GM03348 (cell line): ENCODE measurements at places on chromosomes 4 and X.

DNA sequence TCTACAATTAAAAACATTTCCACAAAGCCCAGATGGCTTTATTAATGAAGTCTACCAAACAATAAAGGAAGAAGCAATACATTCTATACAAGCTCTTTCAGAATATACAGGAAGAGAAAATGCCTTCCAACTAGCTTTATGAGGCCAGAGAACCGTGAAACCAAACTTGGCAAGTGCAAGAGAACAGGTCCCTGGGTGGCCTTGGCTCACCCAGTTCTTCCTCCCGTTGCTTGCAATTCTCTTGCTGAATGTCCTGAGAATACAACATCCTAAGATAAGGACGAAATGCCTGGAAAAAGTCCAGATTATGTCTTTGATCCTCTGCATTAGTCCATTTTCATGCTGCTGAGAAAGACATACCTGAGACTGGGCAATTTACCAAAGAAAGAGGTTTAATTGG lies 204.9 kb downstream of the MAD2L1 start:
- DNase-seq, result no peak

GRCh38 chrX:118208481-118208880 lies 91.9 kb upstream of the KLHL13 start:
- DNase-seq, result no peak

- no peak for DNase-seq
These were observed 588.6 kb downstream of the NLGN4X start for GRCh38 chrX:5640071-5640470.

- DNase-seq, result no peak
These were observed 6.2 kb downstream of the GPM6A start for GRCh38 chr4:175805846-175806245.

DNA sequence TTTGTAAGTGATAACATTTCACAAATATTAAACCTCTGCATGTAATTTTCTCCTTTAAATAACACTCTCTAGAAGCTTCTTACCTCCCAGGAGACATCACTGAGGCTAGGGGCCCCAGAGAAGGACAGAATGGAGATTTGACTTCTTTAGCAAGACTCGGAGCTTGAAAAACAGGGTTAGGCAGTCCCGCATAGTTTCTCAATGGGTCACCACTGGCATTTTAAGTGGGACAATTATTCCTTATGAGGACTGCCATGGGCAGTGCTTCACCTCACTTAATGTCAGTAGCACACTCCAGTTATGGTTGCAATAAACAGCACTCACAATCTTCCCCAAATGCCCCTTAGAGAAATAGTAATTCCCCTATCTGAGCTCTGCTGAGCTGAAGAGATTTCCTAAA lies 66.7 kb upstream of the NOCT start:
- no peak for DNase-seq

- no peak for DNase-seq
These were observed 3.7 kb downstream of the CRMP1 start for GRCh38 chr4:5889002-5889696.

- peak; percentile 54 for DNase-seq
These were observed 48.7 kb upstream of the BCOR start for GRCh38 chrX:40146262-40147125.

GRCh38 chrX:95071052-95071451 lies 1397.0 kb downstream of the FAM133A start:
- peak; percentile 1 for DNase-seq

GRCh38 chr4:73740353-73740778 lies at the start of gene CXCL8:
Gene CXCL8 (plus strand): TSS chr4:73740569. CDS start chr4:73740659, 90 bp downstream.
- peak; percentile 33 for DNase-seq

DNA sequence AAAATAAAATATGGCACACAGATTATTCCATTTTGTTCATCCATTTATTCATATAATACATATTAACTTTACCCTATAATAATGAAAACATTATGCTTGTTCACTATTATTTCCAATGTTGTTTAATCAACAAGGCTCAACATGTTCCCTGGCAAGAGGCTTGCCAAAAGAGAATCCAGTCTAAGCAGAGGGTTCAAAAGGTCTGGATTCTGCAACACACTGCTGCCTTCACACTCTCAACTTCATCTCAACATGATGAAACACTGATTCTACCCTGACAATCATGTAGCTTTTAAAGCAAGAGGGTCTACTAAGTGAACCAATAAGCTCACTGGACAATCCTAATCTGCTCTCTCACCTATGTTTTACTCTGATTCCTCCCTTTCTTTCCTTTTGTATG lies 101.1 kb downstream of the MID1 start:
- no peak for DNase-seq

DNA sequence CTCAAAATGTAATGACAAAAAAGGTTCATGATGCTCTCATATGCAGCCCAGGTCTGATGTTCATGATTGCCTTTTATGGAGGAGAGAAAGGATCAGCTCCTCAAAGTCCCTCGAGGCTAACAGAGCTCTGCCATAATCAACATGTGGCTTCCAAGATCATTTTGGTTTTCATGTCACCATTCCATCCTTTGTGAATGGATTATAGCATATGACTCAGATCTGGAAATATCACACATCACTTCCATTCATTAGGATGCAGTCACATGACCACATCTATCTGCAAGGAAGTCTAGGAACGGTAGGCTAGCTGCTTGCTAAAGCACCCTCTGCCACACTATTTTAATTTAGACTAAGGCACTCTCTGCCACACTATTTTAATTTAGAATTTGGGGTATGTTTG lies 77.6 kb downstream of the COX18 start:
- no peak for DNase-seq

DNA sequence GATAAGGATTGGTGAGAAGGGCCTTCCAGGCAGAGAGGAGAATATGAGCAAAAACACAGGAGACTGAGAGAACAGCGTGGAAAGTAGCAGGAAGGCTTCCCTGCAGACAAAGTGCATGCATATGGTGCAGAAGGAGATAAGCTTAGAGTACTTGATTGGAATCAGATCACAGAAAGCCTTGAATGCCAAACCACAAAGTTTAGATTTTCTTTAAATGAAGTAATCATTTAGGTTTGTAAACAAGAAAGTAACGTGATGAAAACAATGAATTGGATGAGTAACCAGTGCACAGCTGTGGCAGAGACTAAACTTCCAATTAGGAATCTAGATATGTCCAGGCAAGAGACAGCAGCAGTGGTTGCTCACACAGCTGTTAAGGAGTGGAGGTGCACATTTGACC lies 83.8 kb upstream of the C1QTNF7 start:
- peak; percentile 19 for DNase-seq

DNA sequence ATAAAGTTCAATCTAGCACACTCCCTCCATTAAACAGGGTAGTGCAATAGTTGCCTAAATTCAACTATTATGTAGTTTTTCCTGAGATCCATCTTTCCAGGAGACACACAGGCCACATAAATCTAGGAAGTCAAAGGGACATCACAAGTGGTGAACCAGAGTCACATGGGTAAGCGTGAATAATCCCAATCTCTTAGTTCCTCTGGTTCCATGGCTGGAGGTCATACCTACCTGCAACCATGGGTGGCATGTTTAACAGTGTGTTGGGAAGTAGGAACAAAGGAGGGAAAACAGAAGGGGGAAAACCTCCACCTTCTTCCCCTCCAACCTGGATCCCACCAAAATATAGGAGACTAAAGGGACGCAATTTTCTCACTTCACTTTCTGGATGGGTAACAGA lies 2651.6 kb downstream of the ARAP2 start:
- no peak for DNase-seq

- no peak for DNase-seq
These were observed 57.5 kb upstream of the BMPR1B start for GRCh38 chr4:94700298-94700697.

GRCh38 chr4:70603856-70604255 lies 11.8 kb downstream of the AMBN start:
- peak; percentile 2 for DNase-seq
